Vagina (tissue), 2 donors: ENCODE measurements at places on chromosomes 12 and 14.
A peak's percentile ranks its signal among the peaks of the same experiment; 100 is the strongest.

- no peak for DNase-seq
Observed at GRCh38 chr14:91509878-91510170, 286 bp downstream of the PPP4R3A start.

GRCh38 chr14:31270196-31270772 is 62.7 kb upstream of the HECTD1 start:
- DNase-seq, result peak; percentile 29

- no peak for DNase-seq
Observed at GRCh38 chr12:76152181-76152807, 67.8 kb upstream of the NAP1L1 start.

DNA sequence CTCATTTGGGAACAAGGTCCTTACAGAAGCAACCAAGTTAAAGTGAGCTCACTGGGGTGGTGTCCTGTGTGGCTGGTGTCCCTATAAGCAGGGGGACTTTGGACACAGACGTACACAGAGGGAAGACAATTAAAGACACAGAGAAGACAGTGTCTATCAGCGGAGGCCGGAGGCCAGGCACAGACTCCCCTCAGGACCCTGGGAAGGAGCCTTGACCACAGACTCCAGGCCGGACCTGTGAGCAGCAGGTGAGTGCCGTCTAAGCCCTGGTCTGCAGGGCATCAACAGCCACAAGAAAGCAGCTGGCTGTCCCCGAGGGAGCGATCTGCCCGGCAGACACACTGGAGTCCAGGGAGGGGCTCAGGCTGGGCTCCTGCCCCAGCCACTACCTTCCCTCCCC is 219.1 kb upstream of the C14orf180 start:
- no peak for DNase-seq

GRCh38 chr12:119044094-119044493 is 62.8 kb downstream of the SRRM4 start:
- no peak for DNase-seq

DNA sequence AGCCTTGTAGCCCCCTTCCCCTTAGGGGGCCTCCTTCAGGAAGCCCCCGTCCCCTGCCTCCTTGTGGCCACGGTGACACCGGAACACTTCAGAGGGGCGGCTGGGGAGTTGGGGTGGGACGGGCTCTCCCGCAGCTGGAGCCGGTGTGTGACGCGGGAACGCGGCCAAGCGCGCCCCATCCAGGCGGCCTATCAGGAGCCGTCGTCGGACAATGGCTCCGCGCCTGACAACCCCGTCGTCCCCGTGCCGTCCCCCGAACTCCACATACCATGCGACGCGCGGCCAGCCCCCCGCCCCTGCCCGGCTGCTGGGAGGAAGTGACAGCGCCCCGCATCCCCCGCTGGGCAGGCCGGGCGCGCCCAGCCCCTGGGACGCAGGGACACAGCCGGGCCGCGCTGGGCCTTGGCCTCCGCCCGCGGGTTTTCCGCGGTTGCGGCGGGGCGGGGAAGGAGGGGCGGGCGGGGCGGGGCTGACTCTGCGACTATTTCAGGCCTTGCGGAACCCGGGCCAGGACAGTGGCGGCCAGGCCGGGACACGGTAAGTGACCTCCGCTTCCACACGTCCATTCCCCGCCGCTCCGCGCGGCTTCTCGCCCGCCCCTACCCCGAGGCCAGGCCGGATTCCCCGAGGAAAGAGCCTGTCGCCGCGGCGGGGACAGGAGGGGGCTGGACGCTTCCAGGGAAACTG is at the start of gene TNFAIP2:
Gene TNFAIP2 (plus strand): TSS at position 515 of the 687 bp plus-strand sequence. CDS start 2,997 bp downstream, outside the sequence.
- DNase-seq, result no peak
